ENCODE measurements at places on chromosomes 3 and 15.

GRCh38 chr3:126464093-126464492 lies 11.6 kb downstream of the ZXDC start:
- DNase-seq: no peak

GRCh38 chr3:102531686-102532085 lies 96.9 kb downstream of the ZPLD1 start:
- DNase-seq: no peak

- no peak for DNase-seq
Observed at GRCh38 chr3:95438274-95438673, 1375.4 kb downstream of the NSUN3 start.

- no peak for DNase-seq
Observed at GRCh38 chr3:114687151-114687550, 393.3 kb downstream of the TIGIT start.

- no peak for DNase-seq
Observed at GRCh38 chr3:90069748-90070147, 962.3 kb downstream of the EPHA3 start.

GRCh38 chr15:64717735-64718495 lies 57.5 kb downstream of the RBPMS2 start:
- no peak for DNase-seq

GRCh38 chr15:32704395-32704981 lies 13.3 kb upstream of the GREM1 start:
- no peak for DNase-seq

- no peak for DNase-seq
Observed at GRCh38 chr3:110016235-110016815, 679.0 kb upstream of the DPPA4 start.

DNA sequence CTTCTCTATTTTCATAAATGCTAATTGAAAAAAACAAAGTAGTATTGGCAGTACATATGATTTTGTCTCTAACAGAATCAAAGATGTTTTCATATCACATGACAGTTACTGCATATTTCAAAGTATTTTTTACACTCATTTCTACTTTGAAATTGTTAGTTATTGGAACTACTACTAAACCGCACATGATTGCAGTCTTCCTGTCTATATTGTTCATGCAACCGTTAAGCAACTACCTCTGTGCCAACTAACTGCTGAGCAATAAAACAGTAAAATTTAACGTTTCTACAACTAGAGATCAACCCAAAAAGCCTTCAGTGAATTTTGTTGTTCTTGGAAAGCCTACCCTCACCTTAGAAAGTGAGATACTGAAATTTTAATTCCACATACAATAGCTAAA lies 64.2 kb downstream of the DMXL2 start:
- no peak for DNase-seq

- DNase-seq: no peak
Observed at GRCh38 chr3:69511361-69511760, 125.5 kb upstream of the FRMD4B start.

- DNase-seq: no peak
Observed at GRCh38 chr15:37100966-37101215, 542 bp upstream of the MEIS2 start.

GRCh38 chr3:38331257-38332022 lies 15.1 kb upstream of the XYLB start:
- DNase-seq: no peak

DNA sequence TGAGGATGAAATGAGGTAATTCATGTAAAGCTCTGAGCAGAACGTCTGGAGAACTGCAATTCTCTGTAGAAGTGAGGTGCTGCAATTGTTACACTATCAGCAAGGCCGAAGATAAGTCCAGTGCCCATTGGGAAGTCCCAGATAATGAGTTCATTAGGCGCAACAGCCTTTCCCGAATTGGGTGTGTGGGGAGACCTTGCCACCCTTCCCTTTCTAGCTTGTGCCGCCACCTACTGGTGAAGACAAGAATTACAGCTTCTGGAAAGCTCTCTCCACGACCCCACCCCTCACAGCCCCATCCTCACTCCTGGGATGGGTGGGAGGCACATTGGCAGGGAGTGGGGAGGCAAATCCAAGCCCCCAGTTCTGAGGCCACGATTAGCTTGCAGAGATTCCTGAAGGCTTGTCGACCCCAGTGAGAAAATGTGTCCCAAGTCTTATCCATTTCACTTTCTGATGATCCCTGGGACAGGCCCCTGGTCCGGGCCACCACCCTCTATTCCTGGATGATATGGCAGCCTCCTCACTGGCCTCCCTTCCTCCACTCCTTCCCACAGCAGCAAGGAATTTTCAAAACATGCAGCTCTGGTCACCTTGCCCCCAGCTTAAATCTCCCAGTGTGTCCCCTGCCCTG lies 36.4 kb downstream of the FAM3D start:
- peak; percentile 57 for DNase-seq

DNA sequence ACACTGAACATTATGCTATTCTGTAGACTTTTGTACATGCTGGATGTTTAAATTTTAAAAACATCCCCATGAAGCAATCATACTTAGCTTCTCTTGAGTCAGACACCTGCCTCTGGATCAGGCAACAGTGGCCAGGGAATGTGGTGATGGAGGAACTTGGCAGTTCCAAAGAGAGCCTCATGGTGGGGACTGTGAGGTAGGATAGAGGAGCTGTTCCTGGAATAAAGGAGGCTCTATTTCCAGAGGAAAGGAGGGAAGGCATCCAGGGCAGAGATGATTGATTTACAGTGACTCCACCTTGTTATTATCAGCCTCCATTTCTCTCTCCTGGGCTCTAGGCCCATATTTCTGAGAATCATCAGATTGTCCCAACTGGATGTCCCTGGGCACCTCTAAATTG lies 35.0 kb upstream of the ABHD17C start:
- no peak for DNase-seq

GRCh38 chr15:52171386-52171785 lies 19.8 kb downstream of the GNB5 start:
- DNase-seq: no peak

DNA sequence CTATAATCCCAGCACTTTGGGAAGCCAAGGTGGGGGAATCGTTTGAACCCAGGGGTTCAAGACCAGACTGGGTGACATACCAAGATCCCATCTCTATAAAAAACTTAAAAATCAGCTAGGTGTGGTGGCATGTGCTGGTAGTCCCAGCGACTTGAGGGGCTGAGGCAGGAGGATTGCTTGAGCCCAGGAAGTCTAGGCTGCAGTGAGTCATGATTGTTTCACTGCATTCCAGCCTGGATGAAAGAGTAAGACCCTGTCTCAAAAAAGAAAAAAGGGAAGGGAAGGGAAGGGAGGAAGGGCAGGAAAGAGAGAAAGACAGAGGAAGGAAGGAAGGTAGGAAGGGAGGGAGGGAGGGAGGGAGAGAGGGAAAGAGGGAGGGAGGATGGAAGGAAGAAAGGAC lies 133.7 kb upstream of the LRRN1 start:
- DNase-seq: no peak

- no peak for DNase-seq
Observed at GRCh38 chr3:12237076-12237475, 51.8 kb upstream of the PPARG start.

DNA sequence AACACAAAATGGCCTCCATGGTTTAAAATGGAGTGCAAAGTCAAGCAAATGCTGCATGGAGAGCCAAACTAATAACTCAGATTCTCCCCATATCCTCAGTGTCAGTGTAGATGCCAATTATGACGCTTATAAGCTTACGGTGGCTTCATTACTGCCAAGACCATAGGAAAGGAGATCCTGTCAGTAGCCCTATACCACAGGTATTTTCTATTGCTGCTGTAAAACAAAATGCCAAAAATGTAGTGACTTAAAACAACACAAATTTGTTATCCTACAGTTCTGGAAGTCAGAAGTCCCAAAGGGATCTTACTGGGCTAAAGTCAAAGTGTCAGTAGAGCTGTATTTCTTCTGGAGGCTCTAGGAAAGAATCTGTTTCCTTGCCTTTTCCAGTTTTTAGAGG lies 149.8 kb upstream of the GBE1 start:
- DNase-seq: no peak

- no peak for DNase-seq
Observed at GRCh38 chr3:49600781-49601180, 46.5 kb downstream of the BSN start.

Data from CD4-positive, alpha-beta T cell treated with Interleukin-1 beta for 1 hour (primary cell).